ENCODE measurements at places on chromosomes 13 and 19. TPM values are rescaled to one million over a fixed set of nuclear protein-coding genes. Genes with fewer than 3 reads are reported as not detected.

The C1QTNF9B gene
- total RNA-seq = not detected

The IGFL4 gene
- total RNA-seq = not detected

The KPTN gene
- total RNA-seq = 4.3 TPM

The MADCAM1 gene
- 0.34 TPM for total RNA-seq

The GPR12 gene
- not detected for total RNA-seq

The SLC7A9 gene
- not detected for total RNA-seq
